Stimulated activated CD8-positive, alpha-beta memory T cell treated with anti-CD3 and anti-CD28 coated beads, Interleukin-2, amount 100 ng/mL, for 1 hour (primary cell): ENCODE measurements at places on chromosomes 1 and 21.

GRCh38 chr1:60280819-60281218 lies 207.2 kb upstream of the C1orf87 start:
- DNase-seq = no peak

GRCh38 chr1:171965777-171966176 lies 124.5 kb downstream of the DNM3 start:
- no peak for DNase-seq

GRCh38 chr1:223657978-223658377 lies 7.5 kb downstream of the CAPN8 start:
- no peak for DNase-seq

- DNase-seq = no peak
These were observed 305.0 kb downstream of the ST6GALNAC3 start for GRCh38 chr1:76379506-76379905.

DNA sequence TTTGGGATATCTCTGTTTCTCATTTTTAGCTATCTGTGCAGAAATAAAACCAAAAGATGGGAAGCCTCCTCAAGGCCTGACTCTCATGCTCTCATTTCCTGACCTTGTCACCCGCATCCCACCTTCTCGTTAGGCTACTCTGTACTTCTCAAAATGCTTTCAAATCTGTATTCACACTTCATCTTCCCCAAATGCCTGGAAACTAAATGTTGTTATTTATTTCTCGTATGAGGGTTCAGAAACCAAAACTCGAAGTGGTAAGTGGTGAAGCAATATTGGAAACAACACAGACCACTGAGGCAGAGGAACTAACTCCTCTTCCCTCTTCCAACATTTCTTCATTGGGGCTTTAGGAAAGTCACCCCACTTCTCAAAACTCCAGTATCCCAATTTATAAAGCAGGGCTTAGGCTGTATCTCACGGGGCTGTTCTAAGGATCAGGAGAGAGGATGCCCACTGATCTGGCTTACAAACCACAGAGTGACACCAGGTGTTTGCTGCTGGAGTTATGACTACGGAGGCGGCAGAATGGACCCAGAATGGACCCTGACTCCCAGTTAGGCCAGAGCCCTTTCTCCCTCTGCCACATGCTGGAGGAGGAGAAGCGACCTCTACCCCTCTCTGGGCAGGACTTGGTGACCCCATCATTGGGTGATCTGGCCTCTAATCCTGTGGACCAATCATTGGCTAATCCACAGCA lies 3.5 kb downstream of the SLAMF7 start:
- DNase-seq = no peak
